ENCODE measurements at places on chromosomes 4 and X.

GRCh38 chr4:96146686-96147085 lies 306.8 kb downstream of the PDHA2 start:
- no peak for DNase-seq

DNA sequence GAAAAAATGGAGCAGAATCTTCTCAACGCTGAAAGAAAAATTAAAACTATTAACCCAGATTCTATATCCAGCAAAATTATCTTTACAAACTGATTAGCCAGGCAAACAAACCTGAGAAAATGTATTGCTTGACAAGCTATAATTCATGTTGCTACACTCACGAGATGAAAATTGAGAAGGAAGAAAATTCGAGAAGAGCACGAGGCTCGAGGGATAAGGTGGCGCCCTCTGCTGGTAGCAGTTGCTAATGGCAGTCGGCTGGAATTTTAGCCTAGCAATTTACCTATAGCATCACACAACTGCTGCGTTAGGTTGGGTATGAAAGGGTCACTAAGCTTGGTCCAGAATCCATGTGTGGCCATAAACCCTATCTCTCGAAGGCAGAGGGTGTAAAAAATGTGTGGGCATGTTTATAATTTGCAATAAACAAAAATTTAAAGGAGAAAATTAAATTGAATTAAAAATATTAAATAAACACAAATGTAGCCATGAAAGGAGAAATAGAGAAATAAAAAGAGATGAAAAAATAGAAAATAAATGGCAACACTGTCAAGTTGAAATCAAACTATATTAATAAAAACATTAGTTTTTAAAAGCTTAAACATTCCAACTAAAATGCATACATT lies 126.6 kb downstream of the PPP4R3C start:
- peak; percentile 22 for DNase-seq

GRCh38 chr4:160326110-160326509 lies 1223.2 kb downstream of the RAPGEF2 start:
- no peak for DNase-seq

GRCh38 chr4:172813359-172813923 lies 355.2 kb upstream of the GALNT7 start:
- peak; percentile 48 for DNase-seq

- DNase-seq, result peak; percentile 41
Measured at GRCh38 chr4:15457406-15458201, 12.1 kb upstream of the CC2D2A start.

GRCh38 chr4:31964685-31965084 lies 1244.5 kb downstream of the PCDH7 start:
- no peak for DNase-seq
